Left forelimb (tissue), 1 donor: ENCODE measurements at places on chromosomes 12 and 14.

DNA sequence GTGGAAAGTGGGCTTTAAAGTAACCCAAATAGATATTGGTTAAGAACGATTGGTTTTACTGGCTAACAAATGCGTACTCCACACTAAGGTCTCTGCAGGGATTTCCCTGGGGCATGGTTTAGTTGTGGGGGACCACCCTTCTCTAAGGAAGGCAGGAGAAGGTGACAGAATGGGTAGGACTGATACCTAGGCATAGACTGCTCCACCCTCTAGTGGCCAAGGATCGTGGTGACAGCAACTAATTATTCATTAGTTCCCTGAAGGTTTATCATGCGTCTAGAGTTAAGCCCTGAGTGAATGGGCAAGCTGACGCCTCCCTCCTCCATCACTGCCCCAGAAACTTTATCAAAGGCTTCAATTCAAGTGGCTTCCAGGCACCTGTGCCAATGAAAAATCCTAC is 9.1 kb downstream of the FAM181A start:
- DNase-seq, result no peak

DNA sequence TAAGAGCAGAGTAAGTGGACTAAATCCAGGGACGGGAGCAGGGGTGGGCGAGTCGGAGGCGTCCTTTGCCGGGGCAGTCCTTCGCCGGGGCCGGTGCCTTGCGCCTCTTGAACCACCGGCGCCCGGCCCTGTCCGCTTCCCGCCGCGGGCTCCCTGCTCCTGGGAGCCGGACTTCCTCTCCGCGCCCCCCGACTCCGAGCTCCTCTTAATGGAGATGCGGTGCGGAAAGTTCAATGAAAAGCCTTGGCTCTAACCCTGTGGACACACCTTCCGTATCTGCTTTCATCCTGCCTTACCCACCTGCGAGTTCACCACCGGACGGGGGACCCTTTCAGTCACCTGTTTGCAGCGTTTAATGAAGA is 412 bp downstream of the FGFR1OP2 start:
- DNase-seq, result no peak

- DNase-seq, result no peak
Observed at GRCh38 chr14:54890788-54891187, 11.8 kb downstream of the GCH1 start.

GRCh38 chr14:100585448-100586152 is 1.6 kb downstream of the BEGAIN start:
- peak; percentile 64 for DNase-seq

DNA sequence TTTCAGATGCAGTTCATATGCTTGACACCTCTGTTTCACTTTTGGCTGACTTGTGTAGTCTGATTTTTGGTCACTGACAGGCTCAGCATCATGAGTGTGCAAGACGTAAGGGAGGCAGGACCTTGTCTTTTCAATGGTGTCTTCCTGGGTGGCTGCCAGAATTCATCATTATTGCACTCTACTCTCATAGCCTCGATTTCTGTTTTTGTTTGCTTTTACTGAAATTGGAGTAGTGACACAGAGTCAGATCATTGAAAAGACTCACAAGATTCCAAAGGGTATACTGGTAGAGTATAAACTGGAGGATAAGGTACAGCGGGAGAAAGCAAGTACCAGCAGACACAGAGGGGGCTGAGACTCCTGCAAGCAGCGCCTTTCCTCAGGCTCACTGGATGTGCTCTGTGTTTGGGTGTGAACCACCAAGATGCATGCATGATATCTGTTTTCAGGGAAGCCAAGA is 126.3 kb upstream of the FGD4 start:
- no peak for DNase-seq
